ENCODE measurements at places on chromosomes 7 and 10.

- DNase-seq = no peak
Measured at GRCh38 chr7:2131341-2131740, 101.4 kb downstream of the MAD1L1 start.

- no peak for DNase-seq
Measured at GRCh38 chr7:137816696-137817320, 30.0 kb downstream of the DGKI start.

- DNase-seq = no peak
Measured at GRCh38 chr7:89332026-89332425, 536.5 kb upstream of the TEX47 start.

DNA sequence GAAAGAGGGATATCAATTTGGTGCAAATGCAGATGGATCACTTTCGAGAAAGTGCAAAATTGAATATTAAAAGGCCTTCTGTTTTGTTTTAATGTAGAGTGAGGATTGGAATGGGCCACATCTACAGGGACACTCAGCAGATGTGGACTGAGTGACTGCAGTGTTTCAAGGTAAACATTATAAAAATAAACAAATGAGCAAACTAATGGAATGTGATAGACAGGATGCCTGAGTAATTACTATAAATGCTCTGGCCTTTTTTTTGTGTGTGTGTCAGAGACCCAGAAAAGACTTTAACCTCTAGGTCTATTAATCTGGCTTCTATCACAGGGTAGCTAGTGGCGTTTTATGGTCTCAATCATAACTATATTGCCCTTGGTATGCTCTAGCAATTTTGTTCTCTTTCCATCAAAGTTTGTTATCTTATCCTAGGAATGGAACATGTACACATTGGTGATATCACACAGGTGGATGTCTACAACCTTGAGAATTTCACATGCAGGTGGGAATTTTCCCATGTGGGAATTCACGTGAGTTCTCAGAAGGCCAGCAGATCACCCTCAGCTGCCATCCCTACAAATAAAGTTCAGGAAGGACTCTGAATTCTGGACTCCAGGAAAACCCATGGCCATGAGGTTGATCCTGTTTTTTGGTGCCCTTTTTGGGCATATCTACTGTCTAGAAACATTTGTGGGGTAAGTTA, at the start of gene CPA2:
Gene CPA2, plus strand, starts transcription at position 606 of the 703 bp plus-strand sequence. Its CDS starts 19 bp downstream, at position 625.
- no peak for DNase-seq

DNA sequence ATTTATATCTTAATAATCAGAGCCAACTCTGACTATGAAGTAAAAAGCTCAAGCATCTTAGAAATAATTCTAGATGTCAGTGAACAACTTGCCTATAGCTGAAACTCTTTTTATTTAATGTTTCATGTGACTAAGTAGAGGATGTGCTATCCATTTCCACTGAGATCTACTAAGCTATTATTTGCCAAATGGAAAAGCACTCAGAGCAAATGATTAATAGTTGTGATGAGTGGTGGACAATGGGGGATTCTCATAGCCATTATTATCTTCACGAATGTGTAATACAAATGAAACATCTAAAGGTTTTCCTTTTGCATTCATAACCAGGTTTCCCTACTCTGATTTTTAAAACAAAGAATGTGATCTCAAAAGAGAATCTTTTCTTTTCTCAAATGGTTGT, 126.6 kb upstream of the GNAI1 start:
- no peak for DNase-seq

DNA sequence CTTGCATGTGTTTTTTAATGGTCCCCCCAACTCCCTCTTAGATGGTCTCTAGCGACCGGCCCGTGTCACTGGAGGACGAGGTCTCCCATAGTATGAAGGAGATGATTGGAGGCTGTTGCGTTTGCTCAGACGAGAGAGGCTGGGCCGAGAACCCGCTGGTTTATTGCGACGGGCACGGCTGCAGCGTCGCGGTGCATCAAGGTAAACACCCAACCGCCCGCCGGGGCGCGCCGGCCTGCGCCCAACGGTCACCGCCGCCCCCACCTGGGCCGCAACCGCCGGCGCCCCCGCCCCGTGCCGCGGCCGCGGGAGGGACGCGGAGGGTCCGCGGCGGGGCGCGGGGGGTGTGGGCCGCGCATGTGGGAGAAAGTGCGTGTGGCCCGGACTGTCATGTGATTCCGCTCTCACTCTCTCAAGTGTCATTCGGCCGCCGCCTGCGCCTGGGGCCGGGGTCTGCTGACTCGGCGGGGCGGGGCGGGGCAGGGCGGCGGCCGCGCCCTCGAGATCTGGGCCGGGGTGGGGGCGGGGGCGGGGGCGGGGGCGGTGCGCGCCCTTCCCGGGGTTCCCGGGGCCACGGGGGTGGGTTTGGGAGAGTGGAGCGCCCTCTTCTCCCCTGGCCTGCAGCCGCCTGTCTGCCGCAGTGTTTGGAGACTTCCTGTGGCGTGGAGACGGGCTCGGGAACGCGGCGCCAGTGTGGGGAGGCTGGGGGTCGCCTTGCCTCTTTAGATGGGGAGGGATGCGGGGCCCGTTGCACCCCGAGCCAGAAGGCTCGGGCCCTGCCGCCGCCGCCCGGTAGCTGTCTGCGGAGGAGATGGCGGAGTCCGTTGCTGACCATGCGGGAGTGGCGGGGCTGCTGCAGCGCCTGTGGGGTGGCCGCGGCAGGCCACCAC, 817 bp downstream of the MLLT10 start:
- peak; percentile 59 for DNase-seq

DNA sequence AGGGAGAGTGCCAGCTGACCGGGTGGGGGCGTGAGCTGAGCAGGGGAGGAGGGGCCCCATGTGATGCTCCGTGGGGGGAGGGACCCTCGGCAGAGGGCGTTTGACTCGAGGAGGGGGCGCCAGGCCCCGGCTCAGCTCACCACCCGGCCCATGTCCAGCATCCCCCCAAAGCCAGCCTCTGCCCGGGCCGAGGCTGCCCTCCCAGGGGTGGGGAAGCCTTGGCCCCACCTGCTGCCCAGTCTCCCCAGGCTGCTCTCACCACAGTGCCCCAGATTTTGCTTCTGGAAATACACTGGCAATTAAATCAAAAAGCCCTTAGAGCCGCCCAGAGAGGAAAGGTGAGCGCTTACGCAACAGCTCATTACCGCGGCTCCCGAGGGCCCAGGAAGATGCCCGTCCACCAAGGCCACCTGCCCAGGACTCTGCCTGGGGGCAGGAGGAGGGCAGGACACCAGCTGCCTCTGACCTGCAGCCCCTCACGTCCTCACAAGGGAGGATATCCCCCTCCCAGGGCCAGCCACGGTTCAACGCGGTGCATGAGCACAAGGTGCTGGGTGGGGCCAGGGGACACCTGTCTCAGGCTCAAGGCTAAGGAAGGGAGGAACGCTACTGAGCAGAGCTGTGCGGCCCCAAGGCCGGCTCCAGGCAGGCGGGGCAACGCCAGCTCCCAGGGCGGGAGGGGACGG, 70.0 kb upstream of the INPP5A start:
- peak; percentile 13 for DNase-seq

- DNase-seq = no peak
Measured at GRCh38 chr10:130498934-130499333, 362.7 kb downstream of the GLRX3 start.

GRCh38 chr10:117723343-117723742, 180.8 kb downstream of the EMX2 start:
- DNase-seq = no peak

DNA sequence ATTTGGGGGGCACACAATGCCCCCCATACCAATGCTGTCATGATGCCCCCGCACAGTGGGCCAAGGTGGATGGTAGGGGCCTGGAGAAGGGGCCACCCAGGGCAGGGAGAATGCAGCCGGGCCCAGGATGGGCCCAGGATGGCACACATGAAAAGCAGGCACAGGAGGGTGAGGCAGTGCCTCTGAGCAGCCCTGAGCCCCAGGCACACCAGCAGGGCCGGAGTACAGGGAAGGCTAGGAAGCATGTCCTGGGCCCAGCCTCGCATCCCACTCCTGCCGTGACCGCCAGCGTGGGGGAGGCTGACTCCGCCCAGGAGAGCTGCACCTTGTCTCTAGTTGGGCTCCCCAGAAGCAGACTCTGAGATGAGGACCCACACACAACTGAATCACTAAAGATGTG, 59.3 kb upstream of the TMEM72 start:
- DNase-seq = no peak

GRCh38 chr10:121002586-121003205, 151.5 kb downstream of the WDR11 start:
- no peak for DNase-seq

DNA sequence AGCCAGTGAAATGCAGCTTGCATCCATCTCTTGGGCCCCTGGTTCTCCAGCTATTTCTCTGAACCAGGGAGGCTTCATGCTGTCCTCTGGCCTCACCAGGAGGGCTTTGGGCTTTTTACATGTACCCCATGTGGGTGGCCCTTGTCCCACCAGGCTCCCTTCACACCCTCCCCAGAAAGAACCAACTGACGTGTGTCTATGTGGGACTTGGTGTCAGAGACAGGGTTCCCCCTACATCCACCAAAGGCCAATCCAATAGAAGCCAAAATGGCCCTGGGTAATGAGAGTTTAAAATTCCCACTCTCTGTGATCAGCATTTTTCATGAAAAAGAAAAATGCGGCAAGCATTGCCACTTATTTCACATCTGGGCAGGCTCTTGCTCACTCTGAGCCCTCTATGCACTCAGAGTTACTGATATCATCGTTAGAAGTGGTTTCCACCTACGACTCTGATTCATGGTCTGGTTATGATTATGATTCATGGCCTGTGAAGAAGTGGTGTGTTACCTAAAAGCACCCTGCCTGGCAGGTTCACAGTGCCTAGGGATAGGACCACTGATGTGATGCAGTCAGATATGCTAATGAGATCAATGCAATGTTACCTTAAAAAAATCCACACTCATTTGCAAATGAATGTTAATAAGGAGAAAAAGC, 133.5 kb downstream of the BUB3 start:
- DNase-seq = no peak
